ENCODE measurements at places on chromosomes 1 and 21.

- DNase-seq, result no peak
These were observed 23.6 kb upstream of the SPSB1 start for GRCh38 chr1:9269078-9269501.

GRCh38 chr1:45067806-45068205 lies 55.8 kb downstream of the UROD start:
- DNase-seq, result no peak

DNA sequence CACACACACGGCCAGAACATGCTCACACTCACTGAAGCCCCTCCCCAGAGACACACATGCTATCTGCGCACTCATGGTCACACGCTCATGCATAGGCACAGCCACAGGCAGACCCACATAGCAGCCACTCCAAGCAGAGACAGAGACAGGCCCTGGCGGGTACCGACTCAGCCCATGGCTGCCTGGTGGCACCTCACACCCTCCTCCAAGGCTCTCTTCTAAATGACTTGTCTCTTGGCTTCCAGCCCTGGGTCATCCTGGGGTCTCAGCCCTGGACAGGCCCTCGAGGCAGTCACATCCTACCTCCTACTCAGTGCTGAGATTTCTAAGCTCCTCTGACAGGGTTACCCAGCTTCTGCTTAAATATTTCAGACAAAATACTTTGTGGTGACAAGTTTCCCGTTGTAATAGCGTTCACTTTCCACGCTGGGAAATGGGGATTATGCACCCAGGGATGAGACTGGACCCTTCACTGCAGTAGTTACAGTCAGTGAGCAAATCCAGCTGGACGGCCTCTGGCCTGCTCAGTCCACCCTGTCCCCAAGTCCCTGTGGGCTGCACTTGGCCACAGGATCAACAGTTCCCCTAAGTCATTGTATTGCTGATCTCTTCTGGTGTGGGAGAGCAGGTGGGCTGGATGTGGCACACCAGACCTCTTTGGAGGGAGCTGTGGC lies 2.9 kb upstream of the NFASC start:
- DNase-seq, result no peak

DNA sequence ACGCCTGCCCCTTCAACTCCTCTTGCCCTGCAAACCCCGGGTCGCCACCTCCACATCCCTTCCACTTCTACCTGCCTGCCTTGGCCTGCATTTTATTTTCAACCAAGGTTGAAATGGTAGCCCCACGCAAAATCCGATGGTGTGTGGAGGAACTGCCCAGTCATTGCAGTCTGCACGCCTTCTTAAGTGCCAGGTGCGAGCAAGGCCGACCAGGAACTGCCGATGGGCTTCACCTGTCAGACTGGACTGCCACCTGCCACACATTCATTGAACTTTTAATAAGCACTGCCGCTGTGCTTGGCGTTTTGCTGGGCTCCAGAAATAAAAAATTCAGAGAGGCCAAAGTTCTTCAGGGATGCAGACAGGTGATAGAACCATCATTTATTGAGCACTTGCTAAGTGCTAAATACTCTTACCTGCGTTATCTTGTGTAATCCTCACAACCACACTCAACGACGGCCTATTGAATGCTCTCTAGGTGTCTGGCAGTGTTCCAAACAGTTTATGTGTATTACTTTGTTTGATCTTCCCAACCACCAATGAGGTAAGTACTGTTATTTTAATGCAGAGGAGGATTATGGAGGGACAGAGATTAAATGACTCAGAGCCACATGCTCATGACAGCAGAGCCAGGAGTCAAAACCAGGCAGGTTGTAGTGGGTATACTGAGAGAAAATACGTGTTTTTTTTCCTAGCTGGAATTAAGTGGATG lies 36.2 kb downstream of the CACHD1 start:
- no peak for DNase-seq

- no peak for DNase-seq
These were observed 48.9 kb upstream of the F3 start for GRCh38 chr1:94590203-94591137.

- no peak for DNase-seq
These were observed 9.6 kb downstream of the CLEC20A start for GRCh38 chr1:178487070-178487615.

- no peak for DNase-seq
These were observed 61.2 kb upstream of the ETV3 start for GRCh38 chr1:157199421-157199755.

GRCh38 chr1:147878022-147878421 lies 24.6 kb upstream of the GJA8 start:
- DNase-seq, result no peak
